ENCODE measurements at places on chromosomes 4 and X.

DNA sequence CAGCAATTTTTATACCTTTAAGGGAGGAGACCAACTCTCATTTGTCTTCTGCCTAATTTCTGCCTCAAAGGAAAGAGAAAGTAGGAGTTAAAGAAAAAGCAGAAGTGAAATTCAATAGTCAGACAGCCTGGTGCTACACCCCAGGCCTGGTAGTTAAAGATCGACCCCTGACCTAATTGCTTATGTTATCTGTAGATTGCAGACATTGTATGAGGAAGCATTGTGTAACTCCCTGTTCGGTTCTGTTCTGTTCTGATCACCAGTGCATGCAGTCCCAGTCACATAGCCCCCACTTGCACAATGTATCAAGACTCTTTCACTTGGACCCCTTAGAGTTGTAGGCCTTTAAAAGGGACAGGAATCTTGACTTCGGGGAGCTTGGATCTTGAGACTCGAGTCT, 335.9 kb upstream of the AR start:
- DNase-seq: no peak

- no peak for DNase-seq
Measured at GRCh38 chr4:185933078-185933581, 121.1 kb upstream of the SORBS2 start.

GRCh38 chrX:38060331-38060878, 54.1 kb downstream of the SYTL5 start:
- DNase-seq: no peak

- DNase-seq: no peak
Measured at GRCh38 chrX:67922966-67923365, 379.1 kb downstream of the AR start.

DNA sequence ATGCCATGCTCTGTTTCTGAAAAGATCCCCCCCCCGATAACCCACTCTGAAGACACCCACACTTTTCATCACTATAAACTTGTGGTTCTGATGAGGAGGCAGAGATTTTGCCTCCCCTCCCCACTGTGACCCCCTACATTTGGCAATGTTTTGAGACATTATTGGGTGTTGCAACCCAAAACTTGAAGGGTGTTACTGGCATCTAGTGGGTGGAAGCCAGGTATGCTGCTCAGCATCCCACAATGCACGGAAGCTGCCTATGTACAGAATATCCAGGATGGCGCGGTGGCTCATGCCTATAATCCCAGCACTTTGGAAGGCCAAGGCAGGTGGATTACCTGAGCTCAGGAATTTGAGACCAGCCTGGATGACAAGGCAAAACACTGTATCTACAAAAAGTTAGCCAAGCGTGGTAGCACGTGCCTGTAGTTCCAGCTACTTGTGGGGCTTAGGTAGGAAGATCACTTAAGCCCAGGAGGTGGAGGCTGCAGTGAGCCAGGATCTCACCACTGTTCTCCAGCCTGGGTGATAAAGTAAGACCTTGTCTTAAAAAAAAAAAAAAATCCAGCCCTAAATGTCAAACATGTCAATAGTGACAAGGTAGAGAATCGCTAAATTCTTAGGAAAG, 87.3 kb downstream of the SCD5 start:
- no peak for DNase-seq

Measured in activated CD4-positive, alpha-beta T cell treated with anti-CD3 and anti-CD28 coated beads, Interleukin-2, amount 50 U/mL, for 24 hours (primary cell).